Common myeloid progenitor, CD34-positive (primary cell): ENCODE measurements at places on chromosomes 11 and 22.

DNA sequence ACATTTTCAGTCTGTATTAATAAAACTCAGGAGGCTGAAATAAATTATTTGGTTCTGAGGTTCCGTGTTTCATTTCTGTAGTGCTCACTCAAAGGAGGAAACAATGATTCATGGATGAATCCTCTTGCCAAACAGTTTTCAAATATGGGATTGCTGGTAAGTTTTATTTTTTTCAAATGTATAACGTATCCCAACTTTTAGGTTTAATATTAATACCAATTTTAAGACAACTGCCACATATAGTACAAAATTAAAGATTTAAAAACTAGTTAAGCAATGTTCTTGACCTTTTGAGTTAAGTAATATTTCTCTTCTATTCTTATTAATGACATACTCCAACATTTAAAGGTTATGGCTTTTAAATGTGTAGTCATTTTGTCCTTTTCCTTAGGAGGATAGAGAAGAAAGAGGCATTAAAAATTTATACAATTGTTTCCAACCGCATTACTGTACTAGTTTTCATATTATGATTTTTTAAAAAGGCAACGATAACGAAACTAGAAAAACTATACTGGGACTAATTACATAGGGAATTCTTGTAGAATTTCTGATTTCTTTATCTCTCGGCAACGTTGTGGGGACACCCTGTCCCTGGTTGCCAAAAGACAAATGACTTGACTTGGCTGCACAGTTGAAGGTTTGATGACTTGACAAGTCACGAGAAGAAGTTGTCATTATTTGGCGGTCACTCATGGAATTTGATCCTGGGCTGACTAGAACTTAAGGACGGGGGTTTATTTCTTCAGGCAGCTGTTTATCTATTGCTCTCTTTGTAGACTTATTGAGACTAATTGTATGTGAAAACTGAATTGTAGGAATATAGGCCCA is 69.1 kb upstream of the ADSL start:
- DNase-seq: peak; percentile 20

DNA sequence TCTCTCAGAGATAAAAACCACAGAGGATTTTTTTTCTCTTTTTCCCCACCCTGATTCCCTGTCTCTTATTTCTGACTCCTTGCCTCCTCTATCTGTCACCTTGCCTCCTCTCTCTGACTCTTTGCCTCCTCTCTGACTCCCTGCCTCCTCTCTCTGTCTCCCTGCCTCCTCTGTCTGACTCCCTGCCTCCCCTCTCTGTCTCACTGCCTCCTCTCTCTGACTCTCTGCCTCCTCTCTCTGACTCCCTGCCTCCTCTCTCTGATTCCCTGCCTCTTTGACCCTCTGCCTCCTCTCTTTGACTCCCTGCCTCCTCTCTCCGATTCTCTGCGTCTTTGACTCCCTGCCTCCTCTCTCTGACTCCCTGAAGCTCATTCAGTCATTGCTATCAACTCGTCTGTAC is 3.1 kb downstream of the RASD2 start:
- DNase-seq: no peak

DNA sequence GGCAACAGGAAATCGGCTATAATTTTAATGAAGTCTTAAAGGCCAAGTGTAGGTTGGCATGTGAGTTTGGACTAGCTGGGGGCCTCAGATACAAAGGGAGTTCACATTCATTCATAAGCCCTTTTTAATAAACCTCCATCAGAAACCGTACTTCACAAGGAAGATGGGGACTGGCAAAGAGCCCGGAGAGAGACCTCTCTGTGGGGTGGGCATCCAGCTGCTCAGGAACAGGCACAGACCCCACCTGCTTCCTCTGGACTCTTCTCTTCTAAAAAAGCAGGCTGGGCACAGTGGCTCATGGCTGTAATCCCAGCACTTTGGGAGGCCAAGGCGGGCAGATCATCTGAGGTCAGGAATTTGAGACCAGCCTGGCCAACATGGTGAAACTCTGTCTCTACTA is 3.9 kb upstream of the ARFGAP3 start:
- DNase-seq: peak; percentile 63

GRCh38 chr11:44593251-44593650 is 27.8 kb downstream of the CD82 start:
- DNase-seq: no peak

GRCh38 chr22:35631597-35631996 is 14.5 kb upstream of the MB start:
- peak; percentile 65 for DNase-seq

GRCh38 chr11:61716478-61717285 is 35.8 kb upstream of the MYRF start:
- DNase-seq: no peak

- no peak for DNase-seq
Observed at GRCh38 chr11:60924110-60924905, at the start of gene TMEM132A. TSS of gene TMEM132A (plus strand) at chr11:60924460. CDS start at chr11:60924634, 174 bp downstream.

DNA sequence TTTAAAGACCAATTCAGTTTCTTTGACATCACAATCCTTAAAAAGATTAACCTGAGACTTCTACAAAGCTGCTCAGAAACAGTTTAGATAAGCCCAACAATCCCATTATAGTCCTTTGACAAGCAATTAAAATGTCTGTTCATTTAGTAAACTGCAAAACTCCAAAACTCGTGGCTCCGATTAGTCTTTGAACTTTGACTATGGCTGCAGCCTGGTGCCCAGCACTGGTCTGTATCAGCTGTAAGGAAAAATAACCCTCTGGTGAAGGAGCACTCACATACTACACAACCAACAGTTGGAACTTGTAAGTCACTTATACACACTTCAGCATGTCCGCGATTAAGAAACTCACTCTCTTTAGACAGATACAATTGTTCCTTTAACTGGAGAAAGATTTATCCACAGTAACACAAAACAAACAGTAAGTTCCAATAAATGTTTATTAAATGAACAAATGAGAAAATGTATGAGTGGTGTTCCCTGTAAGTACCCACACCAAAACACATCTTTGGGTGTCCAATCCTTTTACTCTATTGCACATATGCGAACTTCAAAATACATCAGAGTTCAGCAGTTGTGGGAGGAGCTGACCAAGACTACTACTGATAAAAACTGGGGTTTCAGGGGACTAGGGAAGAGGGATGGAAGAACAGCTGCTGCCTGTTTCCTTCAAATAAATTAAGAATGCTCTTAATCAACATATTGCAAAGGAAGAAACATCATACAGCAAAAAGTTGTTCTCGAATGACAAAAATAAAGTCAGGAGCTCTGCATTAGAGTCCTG is 36.4 kb downstream of the PITPNB start:
- no peak for DNase-seq

DNA sequence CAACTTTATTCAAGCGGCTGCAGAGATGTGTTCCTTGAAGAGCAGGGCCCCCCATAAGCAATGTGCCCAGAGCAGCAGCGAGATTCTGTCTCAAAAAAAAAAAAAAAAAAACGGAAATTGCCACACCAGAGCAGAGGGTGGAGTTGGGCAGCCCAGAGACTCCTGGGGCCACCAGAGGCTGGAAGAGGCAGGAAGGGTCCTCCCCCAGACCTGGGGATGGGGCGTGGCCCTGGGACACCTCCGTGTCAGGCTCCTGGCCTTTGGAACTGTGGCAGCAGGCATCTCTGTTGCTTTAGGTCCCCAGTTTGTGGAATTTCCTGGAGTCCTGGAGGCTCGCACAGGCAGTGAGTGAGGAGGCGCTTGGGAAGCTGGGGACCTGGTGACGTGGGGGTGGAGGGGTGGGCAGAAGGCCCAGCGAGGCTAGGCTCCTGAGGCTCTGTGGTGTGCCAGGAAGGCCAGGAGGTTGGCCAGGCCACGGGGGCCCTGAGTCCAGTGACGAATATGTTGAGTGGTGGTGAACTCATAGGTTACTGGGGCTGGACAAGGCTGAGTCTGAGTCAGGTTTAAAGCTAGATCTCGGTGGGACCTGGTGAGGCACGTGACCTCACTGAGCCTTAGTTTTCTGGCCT is 735.6 kb downstream of the BRD1 start:
- DNase-seq: no peak

GRCh38 chr11:83219095-83219494 is 25.6 kb downstream of the ANKRD42 start:
- DNase-seq: no peak

- DNase-seq: peak; percentile 78
Observed at GRCh38 chr22:30270832-30271231, 4.2 kb upstream of the OSM start.

DNA sequence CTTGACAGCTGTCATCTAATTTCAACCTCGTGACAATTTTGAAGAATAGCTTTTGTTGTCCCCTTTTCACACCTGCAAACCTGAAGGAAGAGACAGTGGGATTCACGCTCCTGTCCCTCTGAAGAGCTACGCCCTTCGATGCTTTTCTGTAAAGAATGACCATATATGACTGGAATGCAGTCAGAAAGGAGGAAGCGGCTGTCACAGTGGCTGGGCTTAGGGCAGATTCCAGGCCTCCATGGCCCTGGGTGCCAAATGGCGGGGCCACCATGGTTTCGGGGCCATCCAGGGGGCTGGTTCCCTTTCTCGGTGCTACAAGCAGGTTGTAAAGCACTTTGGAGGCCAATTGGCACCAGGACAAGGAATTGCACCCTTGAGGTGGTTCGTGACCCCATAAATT is 22.2 kb upstream of the FGF19 start:
- DNase-seq: no peak

DNA sequence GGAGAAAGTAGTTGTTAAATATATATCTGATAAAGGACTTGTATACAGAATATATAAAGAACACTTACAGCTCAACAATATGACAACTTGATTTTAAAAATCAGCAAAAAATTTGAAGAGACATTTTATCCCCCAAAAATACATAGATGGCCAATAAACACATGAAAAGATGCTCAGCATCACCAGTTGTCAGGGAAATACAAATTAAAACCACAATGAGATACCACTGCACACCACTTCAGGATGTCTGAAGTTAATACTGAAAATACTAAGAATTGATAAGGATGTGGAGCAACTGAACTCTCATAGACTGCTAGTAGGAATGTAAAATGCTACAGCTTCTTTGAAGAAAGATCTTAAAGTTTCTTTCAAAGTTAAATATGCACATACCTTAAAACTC is 49.2 kb downstream of the KREMEN1 start:
- peak; percentile 55 for DNase-seq

DNA sequence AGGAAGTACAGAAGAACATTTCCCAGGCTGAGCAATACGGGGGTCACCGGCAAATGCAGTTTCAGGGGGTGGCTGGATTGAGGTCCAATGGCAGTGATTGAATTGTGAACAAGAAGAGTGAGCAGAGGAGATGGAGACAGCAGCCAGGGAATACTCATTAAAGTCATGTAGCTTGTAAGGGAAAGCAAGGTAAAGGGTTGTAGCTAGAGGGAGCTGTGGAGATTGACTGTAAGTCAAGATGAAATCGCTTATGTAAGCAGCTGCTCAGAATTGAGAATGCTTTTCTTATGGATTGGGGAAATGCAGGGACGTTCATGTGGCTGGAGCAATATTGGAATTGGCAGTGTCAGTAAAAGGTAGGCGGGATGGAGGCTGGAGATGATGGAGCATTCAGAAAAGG is 111.4 kb upstream of the TBCEL start:
- DNase-seq: peak; percentile 29

GRCh38 chr11:61679893-61680621 is at the start of gene DAGLA:
TSS of gene DAGLA (plus strand) at chr11:61680391. CDS start at chr11:61720156, 39,765 bp downstream.
- peak; percentile 77 for DNase-seq

DNA sequence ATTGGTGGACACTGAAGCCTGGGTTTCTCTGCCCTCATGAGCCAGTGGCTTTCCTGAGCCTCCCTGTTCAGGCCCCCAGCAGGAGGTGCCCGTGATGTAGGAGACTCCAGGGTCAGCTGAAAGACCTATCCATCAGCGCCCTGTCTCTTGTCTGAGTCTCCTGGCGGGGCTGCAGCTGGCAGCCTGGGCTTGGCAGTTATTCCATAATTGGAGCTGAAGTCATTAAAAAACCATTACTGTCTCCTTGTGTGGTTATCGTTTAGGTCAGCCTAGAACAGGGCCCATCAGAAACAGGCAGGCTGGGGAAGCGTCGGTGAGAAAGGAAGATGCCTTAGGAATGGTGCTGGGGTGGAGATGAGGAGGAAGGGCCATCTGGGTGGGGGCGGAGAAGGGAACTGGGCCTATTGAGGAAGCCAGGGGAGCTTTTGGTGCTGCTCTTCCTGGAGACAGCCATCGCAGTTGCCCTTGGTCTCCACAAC is 5.0 kb downstream of the TUB start:
- no peak for DNase-seq

DNA sequence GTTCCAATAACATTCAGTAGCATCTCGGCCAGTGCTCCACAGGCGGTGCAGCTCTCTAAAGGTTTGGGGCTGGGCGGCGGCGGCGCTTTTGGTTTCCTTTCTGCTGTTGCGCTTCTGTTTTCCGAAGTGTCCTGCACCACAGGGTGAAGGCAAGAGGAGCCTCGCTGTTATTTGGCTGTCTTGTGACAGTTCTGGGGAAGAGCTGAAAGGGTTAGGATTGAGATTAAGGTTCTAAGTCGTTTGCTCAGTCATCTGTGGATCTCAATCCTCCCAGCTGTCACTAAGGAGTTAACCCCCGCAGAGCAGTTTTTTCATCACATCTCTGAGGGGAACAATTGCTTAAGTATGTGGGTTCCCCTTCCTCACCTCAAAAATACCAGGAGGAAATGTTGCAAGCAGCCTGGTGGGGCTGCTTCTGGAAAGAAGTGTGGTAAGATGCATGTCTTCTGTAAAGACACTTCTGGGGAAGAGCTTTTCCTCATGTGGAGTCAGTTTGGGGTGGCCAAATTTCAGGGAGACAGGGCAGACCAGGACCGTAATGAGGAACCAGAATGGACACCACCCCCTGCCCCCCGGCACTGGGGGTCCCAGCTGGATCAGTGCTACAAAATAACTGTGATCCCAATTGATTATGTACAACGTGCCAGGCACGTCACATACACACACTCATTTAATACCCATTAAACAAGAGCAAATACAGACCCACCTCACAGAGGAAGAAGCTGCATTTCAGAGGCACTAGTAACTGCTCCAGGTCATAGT is 14.2 kb downstream of the TMEM121B start:
- peak; percentile 89 for DNase-seq

GRCh38 chr11:7413961-7414915 is 71.1 kb upstream of the OLFML1 start:
- DNase-seq: peak; percentile 18

- no peak for DNase-seq
Observed at GRCh38 chr11:66850235-66850587, 6.7 kb upstream of the LRFN4 start.

DNA sequence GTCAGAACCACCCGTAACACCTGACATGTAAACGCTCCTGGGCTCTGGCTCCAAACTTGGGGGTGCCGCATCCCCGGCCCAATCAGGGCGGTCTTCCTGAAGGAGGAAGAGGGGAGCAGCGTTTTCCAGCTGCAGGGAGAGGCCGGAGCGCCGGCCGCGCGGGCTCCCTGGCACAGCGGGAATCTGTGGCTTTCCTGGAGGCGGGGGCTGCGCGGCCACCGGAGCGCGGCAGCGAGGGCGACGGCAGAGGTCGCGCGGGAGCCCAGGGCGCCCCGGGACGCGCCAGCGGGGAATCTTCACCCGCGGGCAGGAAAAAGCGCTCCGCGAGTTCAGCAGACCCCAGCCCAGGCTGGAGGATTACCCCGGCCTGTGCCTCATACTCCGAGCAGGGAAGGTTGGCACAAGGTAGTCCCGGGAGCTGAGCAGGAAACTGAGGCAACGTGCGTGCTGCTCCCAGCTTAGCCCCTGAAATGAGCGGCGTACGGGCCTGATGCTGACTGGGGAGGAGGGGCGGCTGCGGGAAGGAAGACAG is 600 bp upstream of the ESAM start:
- DNase-seq: no peak

GRCh38 chr22:49756676-49757075 is 71.0 kb downstream of the BRD1 start:
- DNase-seq: no peak
